Stimulated activated CD8-positive, alpha-beta memory T cell treated with anti-CD3 and anti-CD28 coated beads, Interleukin-4, amount 100 ng/mL, for 1 hour (primary cell): ENCODE measurements at places on chromosomes 16 and 17.

DNA sequence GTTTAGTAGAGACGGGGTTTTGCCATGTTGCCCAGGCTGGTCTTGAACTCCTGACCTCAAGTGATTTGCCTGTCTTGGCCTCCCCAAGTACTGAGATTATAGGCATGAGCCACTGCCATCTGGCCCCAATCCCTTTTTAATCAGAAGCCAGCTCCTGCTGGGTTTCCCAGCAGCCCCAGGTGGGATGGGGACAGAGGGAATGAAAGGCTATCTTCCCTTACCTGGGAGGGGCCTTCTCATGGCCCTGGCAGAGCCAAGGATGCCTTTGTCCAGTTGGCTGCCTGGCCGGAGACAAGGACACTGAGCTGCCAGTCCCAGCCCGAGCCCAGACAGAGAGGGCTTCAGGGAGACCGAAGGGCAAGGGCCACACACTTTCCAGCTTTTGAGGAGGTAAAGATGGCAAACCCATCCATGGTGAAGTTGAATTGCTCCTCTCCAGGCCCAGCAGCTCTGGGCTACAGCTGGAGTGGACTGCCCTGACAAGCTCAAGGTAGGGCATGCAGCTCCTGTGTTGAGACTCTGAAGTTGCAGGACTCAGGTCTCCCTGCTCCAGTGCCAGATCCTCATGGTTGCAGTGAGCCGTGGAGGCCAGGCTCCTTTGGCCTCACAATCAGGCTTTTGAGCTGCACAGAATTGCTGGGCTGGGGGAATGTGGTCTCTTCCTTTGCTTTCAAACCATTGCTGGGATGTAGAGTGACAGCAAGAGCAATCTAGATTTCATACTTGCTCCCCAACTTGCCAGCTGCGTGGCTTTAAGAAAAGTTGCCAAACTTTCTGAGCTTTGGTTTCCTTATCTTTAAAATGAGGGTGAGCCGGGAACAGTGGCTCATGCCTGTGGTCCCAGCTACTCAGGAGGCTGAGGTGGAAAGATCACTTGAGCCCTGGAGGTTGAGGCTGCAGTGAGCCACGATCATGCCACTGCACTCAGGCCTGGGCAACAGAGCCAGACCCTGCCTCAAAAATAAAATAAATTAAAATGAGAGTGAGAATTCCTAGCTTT lies 44.5 kb upstream of the IL34 start:
- no peak for DNase-seq

GRCh38 chr17:75502721-75503329 lies 12.5 kb downstream of the CASKIN2 start:
- no peak for DNase-seq

- no peak for DNase-seq
Observed at GRCh38 chr17:75676461-75676860, 9.3 kb downstream of the SAP30BP start.

DNA sequence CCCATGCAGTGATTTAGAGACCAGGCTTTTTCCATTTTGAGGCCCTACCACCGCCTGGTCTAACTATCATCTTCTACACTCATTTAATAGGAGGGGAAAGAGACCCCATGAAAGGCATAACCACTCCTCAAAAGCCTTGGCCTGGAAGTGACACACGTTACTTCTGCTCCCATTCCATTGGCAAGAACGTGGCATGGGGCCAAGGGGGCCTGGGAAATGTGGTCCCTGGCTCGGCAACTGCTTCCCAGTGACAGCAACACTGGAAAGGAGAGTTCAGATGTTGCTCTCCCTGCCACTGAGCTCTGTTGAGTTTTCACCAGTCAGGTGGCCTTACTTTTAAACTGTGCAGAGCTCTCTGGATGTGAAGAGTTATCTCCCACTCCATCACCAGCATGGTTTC lies 45.2 kb upstream of the MAP3K14 start:
- no peak for DNase-seq

DNA sequence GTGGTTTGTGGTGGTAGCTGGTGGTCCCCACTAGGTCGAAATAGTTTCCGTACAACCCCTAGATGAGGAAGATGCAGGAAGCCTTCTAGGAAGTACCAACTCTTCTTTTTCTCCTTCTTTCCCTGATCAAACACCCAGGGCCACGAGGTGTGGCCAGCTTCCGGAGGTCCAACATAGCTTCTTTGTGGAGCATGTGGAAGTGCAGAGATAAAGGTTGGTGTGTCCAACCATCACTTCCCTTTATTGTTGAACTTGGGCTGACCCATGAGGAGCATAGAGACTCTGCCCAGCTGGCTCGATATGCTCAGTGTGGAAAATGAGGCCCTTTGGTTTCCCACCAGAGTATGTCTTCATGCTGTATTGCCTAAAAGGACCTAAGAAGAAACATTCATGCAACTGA lies 6.3 kb upstream of the RGS9 start:
- DNase-seq, result no peak

- DNase-seq, result no peak
Observed at GRCh38 chr16:27515874-27516353, 33.8 kb downstream of the GTF3C1 start.

- DNase-seq, result no peak
Observed at GRCh38 chr16:24617502-24617901, 78.1 kb downstream of the RBBP6 start.

DNA sequence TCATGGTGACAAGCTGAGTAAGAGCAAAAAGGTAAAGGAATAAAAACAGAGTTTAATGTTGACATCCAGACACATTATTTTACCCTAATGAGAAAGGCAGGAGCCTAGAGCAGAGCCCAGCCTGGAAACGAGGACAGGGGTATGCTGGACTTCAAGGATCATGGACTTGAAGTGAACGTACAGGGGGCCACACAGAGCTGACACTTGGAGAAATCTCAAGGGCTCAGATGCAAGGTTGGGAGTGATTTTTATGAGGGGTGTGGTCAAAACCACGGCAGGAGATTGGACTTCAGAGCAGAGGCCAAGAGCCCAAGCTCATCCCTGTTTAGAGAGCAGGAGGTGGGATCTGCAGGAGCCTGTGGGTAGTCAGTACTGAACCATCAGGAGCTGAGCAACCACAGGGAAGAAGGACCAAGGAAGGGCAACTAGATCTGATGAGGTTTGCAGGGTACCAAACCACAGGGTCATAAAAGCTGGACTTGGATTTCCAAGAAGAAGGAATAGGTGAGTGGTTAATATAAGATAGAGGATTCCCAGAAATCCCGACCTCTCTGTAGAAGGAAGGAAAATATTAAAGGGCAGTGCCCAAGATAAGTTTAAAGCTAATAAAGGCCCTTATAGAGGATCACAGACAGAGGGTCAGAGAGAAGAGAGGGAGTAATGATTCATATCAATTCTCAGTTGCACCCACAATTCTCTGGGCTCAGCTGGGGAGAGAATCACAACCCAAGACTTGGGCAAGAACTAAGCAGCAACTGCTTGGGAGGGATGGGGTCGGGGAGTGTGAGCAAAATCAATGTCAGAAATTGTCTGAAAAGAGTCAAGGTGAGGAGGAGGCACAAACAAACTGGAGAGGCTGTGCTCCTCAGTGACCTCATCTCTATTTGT lies 331.7 kb downstream of the SOX9 start:
- no peak for DNase-seq

- no peak for DNase-seq
Observed at GRCh38 chr16:60041671-60042070, 1307.6 kb upstream of the GOT2 start.

- DNase-seq, result no peak
Observed at GRCh38 chr17:40194821-40195220, 17.6 kb downstream of the RAPGEFL1 start.

- DNase-seq, result no peak
Observed at GRCh38 chr16:73750639-73751038, 546.0 kb upstream of the PSMD7 start.

- no peak for DNase-seq
Observed at GRCh38 chr17:76556765-76557367, 17.0 kb downstream of the PRCD start.

DNA sequence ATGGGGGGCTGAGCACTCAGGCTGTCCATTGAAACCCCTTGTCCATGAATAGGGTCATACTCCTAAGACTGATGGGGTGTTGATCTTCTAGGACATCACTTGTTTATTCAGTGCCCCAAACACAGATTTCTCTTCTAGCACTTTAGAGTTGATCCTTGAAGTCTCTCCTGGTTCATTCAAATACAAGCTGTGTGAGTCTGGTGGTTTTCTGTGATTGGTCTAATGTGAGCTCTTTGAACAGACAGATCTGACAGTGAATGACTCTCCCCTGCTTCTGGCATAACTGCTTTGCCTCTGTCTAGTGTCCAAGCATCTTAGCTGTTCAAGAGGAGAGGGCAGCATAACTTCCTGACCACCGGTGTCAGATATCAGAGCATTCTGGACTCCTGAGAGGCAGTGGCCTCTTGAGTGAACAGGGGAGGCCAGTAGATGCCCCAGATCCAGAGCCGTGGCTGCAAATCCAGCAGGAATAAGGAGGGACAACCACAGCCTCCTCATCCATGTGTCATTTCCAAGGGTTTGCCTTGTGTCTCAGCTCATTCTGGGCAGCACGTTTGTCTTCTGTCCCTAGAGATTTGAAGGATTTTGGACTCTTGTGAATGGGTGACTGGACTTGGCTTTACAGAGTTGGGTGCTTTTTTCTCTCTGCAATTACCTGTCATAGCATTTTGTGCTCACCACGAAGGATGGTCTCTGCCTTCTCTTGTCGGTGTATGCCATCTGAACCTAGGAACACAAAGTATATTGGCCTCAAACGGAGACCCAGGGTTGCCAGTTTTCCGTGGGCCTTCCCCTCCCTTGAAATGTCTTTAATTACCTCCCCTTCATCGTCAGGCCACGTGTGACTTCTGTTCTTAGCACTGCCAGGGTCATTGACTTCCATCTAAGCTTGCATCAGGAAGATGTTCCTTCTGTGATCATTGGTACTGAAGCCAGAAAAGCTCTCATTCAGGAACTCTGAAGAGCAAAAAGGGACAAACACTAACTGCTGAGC lies 13.9 kb upstream of the CLEC18C start:
- no peak for DNase-seq

- DNase-seq, result no peak
Observed at GRCh38 chr17:37735165-37735564, 9.7 kb downstream of the HNF1B start.

DNA sequence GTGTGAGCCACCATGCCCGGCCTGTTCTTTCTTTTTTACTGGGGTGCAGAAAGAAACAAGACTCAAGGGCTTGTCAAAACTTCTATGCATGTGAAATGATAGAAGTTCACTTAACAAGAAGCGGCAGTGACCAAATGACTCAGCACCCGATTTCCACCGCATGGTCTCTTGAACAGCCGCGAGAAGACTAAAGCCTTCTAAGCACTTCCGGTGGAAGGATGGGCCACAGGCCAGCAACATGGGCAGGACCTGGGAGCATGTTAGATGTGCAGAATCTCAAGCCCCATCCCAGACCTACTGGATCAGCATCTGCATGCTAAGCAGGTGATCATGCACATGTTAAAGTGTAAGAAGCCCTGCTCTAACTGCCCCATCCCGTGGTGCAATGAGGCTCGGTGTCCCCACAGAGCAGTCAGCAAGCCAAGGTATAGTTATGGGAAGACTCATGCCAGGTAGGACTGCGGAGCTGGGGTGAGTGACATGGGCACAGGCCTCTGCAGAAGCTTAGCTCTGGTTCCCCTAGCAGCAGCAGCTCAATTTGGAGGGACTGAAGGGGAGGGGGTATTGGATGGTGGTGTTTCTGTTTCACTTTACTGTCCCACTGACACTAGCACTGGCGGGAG lies 88.5 kb upstream of the HNF1B start:
- DNase-seq, result no peak

GRCh38 chr17:73689596-73690275 lies 45.5 kb upstream of the SDK2 start:
- no peak for DNase-seq

DNA sequence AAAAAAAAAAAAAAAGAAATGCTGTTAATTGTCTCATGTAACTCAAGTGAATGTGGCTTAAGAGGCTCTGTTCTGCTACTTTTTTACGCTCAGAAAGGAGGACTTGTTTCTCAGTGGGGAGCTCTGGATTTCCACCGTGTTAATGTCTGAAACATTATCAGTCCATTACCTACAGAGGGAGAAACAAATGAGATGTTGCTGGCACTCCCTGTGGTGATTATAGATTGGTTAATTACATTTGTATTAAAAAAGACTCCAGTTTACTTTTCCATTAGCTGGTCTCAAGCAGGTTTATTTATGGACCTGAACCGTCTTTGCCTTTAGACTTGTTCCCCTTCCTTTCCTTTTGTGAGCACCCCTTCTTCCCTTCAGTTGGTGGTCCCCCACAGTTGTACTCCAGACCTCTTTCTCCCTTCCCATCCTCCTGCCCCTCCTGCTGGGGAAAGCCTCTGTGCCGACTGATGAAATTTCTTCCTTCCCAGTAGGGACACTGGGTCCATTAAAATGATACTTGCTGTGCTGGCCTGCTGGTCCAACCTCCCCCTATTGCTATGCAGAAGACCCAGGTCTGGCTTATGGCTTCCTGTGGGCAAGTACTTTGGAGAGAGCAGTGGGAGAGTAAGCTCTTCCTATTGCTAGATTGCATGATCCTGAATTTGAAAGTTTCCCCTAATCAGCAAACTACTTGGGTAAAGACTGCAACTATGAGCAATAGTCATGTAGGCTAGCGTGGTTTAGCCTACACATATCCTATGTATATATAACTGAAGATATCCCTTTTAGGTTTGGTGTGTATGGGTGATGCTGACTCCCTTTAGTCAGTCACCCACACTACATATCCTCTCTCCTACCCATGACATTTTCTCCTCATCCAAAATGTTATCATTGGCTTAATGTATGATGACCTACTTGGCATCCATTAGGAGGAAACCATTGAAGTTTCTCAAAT lies 8.1 kb downstream of the CDC6 start:
- no peak for DNase-seq

DNA sequence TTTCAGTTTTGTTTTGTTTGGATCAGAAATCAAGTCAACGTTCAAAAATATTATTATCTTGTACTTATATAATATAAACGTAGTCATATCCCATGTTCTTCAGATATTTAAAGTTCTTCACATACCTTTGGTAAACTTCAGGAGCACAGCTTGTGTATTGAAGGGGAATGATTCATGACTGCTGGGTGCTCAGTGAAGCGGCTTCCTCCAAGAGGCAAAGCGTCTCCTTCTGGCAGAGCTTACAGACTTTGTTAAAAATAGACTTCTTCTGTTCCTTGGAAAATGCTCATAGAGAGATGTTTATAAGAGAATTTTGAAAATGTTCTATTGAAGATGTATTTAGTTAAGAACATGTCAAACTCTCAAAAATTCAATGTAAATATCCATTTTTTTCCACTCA lies 155.6 kb upstream of the CNTNAP4 start:
- DNase-seq, result no peak

GRCh38 chr16:86091976-86092375 lies 193.0 kb downstream of the IRF8 start:
- DNase-seq, result no peak
